Pulmonary artery endothelial cell (primary cell): ENCODE measurements at places on chromosomes 2 and 18.

DNA sequence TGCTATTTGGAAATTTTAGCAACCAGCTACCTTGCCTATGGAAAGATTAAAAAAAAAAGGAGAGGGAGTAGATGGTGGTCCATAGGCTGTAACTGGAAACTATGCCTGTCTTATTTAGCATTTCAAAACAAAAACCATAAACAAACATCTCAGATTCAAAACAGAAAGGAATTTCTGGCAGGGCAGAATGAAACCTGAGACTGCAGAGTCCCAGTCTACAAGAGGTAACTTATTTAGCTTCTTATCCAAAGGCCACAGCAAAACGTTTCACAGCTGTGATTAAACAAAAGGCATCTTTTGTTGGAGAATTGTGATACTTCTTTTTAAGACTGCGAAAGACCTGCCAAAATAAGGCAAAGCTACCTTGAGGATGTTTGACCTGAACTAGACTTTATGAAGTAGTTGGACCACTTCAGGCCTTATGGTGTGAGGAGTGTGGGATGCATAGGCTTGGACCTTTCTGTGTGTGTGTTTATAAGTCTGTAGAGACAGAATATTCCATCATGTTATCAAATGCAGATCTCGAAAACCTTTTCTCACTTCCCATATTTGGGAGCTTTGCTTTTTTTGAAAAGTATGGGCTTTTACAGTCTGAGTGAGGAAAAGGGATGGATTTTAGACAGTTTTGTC lies 11.0 kb downstream of the CRIM1 start:
- DNase-seq, result no peak

DNA sequence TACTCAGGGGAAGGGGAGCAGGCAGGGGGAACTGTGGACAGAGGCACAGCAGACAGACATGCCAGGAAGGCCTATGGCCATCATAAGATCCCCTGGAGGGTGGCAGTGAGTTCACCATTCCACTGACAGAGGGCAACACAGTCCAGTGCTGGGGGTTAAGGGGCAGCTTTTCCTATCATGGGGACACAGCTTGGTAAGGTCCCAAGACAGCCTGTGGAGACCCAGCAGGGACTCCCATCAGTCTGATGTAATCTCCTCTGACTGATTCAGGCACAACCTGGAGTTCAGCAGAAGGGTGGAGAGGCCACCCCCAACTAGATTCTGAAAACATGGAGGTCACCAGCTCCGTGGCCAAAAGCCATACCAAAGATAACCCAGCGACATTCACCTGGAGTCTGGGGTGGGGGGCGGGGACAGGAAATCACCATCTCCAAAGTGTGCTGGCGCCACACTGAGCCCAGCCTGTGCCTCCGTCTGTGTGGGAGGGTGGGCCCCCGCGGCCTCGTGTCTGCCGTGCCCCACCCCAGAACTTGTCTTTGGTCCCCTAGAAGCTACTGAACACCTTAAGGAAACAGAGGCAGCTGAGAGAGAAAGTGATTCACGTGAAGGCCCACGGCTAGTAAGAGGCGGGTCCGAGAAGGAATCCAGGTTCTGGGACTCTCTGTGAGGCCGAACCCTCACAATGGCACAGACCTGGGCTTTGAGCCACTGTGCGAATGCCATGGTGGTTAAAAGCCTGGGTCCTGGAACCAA lies 28.6 kb downstream of the DNMT3A start:
- DNase-seq, result no peak

- DNase-seq, result no peak
Observed at GRCh38 chr2:126909366-126909765, 10.7 kb downstream of the TEX51 start.

GRCh38 chr2:175601969-175602368 lies 400.1 kb downstream of the LNPK start:
- no peak for DNase-seq
